ENCODE measurements at places on chromosomes 12 and 14.
A peak's percentile ranks its signal among the peaks of the same experiment; 100 is the strongest.

GRCh38 chr12:19239616-19240234 lies 110.2 kb downstream of the PLEKHA5 start:
- no peak for DNase-seq

GRCh38 chr12:89573051-89573810 lies 47.4 kb upstream of the POC1B start:
- DNase-seq, result no peak

- no peak for DNase-seq
Observed at GRCh38 chr12:62659453-62660295, 193.0 kb downstream of the MON2 start.

- no peak for DNase-seq
Observed at GRCh38 chr14:101235335-101236103, 325.8 kb upstream of the DIO3 start.

- no peak for DNase-seq
Observed at GRCh38 chr12:68686262-68686594, 550 bp upstream of the NUP107 start.

DNA sequence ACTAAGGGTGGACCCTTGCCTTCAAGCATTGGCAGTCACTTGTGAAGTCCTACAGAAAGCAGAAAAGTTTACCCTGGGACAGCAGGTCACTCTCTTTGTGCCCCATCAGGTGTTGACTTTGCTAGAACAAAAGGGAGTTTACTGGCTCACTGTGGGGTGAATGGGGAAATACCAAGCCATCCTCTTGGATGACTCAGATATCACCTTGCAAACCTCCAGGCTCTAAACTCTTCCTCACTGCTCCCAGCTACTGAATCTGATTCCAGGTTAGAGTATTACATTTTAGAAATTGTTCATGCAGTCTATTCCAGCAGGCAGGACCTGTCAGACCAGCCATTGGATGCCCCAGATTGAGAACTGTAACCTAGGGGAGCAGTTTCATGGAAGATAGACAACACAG lies 7.3 kb upstream of the EDDM3B start:
- DNase-seq, result no peak

- no peak for DNase-seq
Observed at GRCh38 chr14:22071006-22071405, 397.4 kb upstream of the OR4E1 start.

DNA sequence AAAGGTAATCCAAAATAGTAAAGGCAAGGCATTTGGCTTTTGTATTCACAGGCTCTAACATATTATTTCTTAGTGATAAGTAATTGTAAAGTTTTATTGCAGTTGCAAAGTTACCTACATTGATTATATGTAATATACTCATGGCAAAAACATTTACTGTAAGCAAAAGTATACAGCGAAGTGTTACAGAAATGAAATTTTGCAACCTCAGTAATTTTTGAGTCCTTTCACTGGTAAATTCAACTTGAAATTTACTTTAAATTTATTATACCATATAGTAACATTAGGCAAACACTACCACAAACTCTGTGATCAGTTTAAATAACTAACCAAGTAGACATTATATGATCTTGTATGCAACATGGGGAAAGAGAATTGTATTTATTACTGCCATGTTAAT lies 89.0 kb downstream of the CDK17 start:
- no peak for DNase-seq

DNA sequence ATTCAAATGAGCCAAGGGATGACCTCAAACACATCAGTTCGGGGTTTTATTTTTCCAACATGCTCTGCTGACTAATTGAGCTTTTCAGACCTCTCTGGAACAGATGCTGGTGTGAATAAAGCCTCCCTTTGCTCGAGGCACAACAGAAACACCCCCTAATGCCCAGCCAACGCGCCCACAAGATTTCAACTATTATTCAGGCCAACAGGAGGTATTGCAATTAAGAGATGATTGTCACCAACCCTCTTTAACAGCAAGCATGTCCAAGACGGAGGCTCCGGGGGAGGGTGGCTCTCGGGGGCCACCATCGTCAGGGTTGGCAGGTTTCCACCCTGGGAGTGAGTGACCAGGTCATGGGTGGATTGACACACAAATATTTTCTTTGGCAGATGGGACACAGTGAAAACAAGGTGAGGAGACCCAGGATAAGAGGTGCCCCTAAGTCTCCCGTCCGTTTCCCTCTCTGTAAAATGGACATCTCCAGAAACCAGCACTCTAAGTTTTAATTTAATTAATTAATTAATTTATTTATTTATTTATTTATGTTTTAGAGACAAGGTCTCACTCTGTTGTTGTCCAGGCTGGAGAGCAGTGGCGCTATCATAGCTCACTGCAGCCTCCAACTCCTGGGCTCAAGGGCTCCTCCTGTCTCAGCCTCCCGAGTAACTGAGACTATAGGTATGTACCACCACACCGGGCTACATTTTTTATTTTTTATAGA lies 56.1 kb downstream of the MAP1LC3B2 start:
- no peak for DNase-seq

- peak; percentile 11 for DNase-seq
Observed at GRCh38 chr12:119178544-119179334, at the start of gene HSPB8. HSPB8 (plus strand) TSS chr12:119178931; CDS start chr12:119179313, 382 bp downstream.

DNA sequence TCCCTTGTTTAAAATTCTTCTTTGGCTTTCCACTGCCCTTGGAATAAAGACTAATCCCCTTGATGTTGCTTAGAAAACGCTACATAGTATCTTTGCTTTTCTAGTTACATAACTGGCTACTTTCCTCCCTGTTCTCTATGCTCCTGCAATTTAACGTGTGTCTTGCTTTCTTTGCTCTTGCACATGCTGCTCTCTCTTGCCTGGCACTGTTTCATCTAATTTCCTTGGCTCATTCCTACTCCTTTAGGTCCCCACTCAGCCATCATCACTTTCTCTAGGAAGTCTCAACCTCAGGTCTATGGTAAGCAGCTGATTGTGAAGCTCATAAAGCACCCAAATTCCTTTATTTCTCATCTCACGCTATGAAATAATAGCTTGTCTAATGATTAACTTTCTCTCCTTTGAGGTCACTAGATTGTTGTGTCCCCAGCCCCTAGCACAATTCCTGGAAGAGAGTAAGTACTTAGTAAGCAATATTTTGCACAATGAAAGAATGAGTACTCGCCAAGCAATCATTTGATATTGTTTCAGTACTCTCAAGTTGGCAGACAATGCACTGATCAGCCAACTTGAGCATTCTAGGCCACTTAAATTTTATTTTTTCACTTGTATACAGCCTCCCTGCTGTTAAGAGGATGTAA lies 3.3 kb downstream of the ALDH6A1 start:
- no peak for DNase-seq
